ENCODE measurements at places on chromosomes 11 and 22.

GRCh38 chr11:112321501-112322172 lies 61.0 kb upstream of the PLET1 start:
- no peak for DNase-seq

- DNase-seq = no peak
These were observed 963.1 kb upstream of the FAT3 start for GRCh38 chr11:91261513-91261912.

- DNase-seq = no peak
These were observed 10.5 kb downstream of the EMSY start for GRCh38 chr11:76455331-76455730.

DNA sequence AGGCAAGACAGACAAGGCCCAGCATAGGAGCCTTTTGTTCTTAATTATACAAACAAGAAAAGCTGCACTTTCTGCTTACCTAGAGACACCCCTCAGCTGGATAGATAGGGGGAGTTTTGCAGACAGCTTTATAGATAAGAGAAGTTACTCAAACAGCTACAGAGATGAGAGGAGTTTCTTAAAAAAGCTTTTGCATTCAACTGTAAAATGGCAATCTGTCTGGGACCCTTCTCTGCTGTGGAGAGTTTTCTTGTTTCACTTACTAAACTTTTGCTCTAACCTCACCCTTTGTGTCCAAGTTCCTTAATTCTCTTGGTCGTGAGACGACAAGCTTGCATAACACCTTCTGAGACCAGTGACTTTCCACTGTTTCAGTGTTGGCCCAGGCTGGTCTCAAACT lies 103.8 kb upstream of the CHORDC1 start:
- DNase-seq = no peak

DNA sequence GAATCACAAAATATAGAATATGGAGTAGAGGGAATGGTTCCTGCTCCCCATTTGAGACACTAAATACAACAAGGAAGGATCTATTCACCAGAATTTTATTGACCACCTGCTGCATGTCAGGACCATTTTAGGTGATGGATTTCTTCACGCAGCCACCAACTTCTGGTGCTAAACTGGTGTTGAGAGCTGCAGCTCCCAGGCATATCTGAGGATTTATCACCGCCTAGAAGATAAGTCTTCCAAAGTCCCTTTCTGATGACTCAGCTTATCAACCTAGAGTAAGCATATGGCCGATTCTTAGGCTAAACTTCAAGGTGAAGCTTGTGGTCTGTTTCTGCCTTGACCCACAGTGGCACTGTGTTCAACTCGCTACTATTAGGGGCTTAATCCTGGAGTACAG lies 6.7 kb downstream of the DDI1 start:
- DNase-seq = no peak

- no peak for DNase-seq
These were observed at the start of gene APOL3 for GRCh38 chr22:36160499-36160942. APOL3 (minus strand) TSS chr22:36160755; CDS start chr22:36149055, 11,700 bp downstream.
